Central memory CD4-positive, alpha-beta T cell (primary cell): ENCODE measurements at places on chromosomes 4 and X.

DNA sequence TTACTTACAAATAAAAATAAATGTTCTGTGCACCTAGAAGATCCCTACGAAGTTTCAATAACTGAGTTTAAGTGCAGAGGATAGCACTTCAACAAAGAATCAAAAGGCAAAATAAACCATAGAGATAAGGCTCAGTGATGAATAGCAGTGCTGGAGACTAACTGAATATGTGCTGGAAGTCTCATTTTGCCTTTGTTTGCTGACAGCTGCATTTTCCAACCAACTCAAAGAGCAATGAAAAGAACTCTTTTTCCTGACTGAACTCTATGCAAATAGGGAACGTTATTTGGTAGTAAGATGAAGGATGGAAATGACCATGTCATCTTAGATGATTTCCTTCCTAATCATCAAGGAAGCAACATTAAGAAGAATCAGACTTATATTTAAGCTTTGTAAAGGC lies 32.7 kb upstream of the ADH7 start:
- DNase-seq = no peak

- no peak for DNase-seq
Observed at GRCh38 chr4:90727938-90728337, 600.7 kb downstream of the CCSER1 start.

DNA sequence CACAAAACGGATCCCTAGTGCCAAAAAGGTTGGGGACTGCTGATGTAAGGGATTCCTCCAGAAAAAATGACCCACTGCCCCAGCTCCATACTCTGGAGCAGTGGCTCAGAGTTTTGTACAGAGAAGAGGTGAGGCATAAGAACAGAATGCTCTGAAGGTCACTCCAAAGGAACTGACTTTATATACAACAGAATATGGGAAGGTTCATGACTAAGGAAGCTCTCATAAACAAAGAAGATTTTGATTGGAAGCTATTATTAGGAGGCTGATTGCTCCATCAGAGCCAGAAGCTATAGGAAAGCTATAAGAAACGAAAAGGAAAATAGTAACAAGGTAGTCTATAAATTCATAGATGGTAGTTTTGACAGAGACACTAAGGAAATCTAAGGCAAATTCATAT lies 203.1 kb downstream of the SLC7A11 start:
- DNase-seq = no peak

DNA sequence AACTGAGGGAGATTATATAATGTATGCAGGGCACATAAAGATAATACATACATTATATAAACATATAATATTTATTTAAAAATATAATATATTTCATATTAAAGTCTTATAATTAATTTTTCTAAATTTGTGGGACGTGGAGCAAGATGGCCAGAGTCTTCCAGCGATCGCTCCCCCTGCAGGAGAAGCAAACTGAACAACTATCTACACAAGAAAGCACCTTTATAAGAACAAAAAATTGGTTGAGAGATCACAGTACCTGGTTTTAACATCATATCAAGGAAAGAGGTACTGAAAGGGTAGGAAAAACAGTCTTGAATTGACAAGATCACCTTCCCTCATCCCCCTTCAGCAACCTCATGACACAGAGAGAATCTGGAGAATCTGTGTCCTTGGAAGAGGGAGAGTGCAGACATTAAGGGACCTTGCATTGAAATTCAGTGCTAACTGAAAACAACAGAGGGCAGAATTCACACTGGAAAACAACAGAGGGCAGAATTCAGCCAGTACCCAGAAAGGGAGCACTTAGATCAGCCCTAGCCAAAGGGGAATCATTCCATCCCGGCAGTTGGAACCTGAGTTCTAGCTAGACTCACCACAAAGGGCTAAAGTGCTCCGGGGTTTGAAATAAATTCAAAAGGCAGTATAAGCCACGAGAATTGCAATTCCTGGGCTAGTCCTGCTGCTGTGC lies 262.5 kb upstream of the NDST3 start:
- no peak for DNase-seq

DNA sequence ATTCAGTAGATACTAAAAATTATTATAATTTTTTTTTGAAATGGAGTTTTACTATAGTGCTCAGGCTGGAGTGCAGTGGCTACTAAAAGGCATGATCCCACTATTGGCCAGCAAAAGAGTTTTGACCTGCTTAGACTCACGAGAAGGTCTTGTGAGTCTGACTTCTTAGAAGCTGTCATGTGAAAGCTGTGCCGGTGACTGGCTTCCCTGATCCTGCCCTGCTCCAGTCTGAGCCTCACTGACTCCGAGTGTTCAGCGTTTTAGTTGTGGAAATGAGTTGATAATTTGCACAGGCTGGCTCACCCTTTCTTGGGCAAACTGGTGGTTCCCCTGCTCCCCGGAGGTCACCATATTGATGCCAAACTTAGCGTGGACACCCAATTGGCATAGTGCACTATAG lies 16.4 kb upstream of the CXCL8 start:
- no peak for DNase-seq

GRCh38 chr4:26073886-26074560 lies 160.0 kb downstream of the SMIM20 start:
- no peak for DNase-seq

DNA sequence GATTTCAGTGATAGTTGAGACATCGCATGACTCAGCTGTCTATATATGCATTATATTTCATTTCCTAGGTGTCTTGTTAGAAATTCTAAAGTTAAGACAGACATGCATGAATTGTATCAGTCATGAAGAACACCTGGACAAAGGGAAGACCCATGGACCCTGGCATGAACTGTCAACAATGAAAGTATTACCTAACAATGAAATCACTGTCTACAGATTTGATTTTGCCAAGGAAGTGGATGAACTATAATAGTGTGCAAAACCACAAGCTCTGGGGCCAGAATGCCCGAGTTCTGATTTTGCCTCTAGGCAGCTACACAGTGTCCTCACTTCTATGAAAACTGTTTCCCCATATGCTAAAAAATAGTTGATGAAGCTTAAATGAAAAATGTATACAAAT lies 386.1 kb downstream of the NLGN4X start:
- DNase-seq = no peak

DNA sequence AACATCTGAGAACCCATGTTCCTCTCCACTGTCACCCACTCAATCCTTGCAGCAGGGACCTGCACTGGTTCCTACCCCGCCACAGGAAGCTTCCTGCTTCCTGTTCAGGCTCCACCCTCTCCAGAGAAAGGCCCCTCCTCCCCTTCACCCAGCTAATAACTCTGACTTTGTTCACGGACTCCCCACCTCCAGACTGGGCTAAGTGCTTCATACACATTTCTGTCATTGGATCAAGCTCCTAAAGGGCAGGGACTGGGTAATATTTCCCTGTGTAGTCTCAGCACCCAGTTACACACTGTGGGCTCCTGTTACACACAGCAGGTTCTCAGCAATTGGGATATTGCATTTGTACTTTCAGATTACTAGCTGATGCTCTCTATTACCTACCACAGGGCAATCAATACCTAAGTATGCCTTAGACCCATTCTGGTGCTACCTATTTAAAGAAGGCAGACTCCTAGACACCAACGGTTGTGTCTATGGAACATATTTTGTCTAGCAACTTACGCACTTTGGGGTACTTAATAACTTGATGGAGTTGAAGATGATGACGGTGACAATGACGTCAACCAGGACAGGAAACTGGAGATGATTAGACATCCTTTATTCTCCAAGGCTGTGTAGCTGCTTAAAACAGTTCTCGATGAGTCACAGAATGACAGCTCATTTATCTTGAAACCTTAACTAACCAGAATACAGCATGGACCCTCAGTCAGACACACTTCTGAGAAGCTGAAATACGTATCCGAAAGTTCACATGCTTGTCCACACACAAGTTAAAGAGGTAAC lies 58.1 kb downstream of the MAML3 start:
- peak; percentile 77 for DNase-seq

GRCh38 chrX:38870361-38870895 lies 69.2 kb downstream of the MID1IP1 start:
- DNase-seq = no peak

DNA sequence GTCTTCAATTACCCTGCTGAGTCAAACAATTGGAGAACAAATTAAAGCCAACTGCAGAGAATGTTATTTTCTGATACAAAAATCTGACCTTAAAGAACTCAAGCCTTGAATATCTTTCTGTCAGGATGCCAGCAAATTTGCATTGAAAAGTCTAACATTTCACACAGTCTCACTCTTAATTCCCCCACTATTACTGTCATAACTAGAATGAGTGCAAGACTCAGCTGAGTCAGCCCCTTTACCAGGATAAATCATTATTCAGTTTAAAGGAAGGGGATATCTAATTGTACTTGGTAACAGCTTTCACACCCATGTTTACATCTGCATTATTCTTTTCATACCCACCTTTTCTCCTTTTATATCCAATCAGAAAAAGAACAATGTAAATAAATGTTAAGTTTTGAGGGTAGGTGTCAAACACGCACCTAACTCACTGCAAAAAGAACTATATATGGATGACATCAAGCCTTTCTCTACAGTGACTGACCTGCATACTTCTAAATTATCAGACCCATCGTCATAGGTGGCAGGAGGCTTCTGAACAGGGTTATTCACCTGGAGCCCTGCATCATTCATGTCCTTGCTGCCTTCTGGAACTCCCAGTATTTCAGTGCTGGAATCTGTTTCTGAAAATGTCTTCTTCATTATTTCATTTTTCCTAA lies 117.4 kb downstream of the TMA16 start:
- no peak for DNase-seq

DNA sequence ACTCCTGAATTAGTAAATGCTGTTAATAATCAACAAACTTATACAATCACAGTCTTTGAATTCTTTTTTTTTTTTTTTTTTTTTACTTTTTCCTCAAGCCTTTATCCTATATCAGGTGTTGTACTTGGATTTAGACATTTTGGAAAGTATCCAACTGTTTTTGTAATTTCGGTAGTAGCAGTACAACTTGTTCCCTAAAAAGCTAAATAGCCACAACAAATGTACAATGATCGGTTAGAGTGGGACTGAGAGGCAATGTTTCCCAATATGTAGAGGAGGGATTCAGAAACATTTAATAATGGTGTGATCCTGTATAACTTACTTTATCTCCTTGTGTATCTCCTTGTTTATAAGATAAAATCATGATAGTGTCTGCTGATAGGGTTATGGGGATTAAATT lies 343.1 kb downstream of the GRID2 start:
- DNase-seq = no peak

DNA sequence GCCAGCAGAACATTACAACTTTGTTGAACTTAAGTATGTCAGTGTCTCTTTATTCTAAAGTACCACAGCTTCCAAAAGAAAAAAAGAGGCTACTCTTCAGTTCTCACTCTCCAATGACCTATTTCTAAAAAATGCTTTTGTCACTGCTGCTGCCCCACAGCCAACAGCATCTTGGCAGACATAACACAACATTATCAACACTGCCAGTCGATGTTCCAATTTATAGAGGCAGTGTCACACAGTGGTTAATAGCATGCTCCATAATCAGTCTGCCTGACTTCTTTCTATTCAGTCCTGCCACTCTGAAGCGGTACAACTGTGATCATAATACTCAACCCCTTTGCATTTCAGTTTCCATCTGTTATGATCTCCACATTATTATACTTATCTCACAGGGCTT lies 69.2 kb downstream of the PLS3 start:
- no peak for DNase-seq

DNA sequence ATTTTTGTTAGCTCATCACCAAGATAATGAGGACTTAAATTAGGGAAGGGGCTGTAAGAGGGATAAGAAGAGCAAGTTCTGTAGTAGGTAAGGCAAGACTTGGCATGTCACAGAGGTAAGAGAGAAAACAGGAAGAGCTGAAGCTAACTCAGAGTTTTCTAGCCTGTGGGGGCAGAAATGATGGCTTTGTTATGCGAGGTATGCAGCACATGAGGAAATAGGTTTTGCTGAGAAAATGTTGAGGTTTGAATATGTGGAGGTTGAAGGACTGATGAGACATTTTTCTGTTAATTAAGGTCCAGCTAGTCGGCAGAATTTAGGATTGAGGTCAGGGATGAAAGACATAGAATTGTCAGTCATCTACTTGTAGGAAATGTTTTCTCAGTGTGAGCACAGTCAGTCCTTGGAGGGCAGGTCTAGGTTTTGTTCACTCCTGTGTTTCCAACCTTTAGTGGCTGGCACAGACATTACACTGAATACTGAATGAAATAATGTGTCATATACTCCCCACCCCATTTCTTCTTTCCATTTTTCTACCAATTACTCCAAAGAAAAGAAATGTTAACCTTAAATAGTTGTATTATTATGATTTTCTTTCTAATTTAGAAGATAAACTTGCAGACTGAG lies 154.0 kb upstream of the AADAT start:
- no peak for DNase-seq

GRCh38 chr4:19425146-19425545 lies 826.6 kb upstream of the SLIT2 start:
- DNase-seq = no peak

GRCh38 chr4:61473306-61473705 lies 273.2 kb downstream of the ADGRL3 start:
- DNase-seq = no peak

DNA sequence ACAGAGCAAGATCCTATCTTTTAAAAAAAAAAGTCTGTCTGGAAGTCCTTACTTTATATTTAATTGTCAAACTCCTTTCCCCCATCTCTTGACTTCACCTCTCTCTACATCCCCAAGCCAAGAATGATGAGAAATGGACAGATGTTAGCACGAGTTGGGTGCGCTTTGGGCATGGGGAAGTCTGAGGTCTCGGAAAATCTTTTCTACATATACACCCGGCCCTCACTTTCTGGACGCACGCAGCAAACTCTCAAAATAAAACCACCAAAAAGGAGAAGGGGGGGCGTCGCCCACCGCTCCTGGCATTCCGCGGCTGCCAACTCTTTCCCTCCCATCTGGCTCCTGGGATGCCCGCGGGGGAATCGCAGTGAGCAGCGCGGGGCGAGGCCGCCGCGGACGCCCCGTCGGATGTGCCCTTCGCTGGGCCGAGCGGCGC lies 756 bp downstream of the IGFBP7 start:
- DNase-seq = no peak

- no peak for DNase-seq
Observed at GRCh38 chr4:24179201-24179840, 289.5 kb upstream of the PPARGC1A start.

GRCh38 chr4:182042945-182043344 lies 200.3 kb upstream of the TENM3 start:
- DNase-seq = no peak

GRCh38 chr4:27947302-27947701 lies 1086.7 kb downstream of the STIM2 start:
- DNase-seq = no peak

- no peak for DNase-seq
Observed at GRCh38 chr4:142707401-142707800, 138.7 kb downstream of the INPP4B start.

GRCh38 chr4:6715704-6716017 lies 313 bp upstream of the BLOC1S4 start:
- no peak for DNase-seq

DNA sequence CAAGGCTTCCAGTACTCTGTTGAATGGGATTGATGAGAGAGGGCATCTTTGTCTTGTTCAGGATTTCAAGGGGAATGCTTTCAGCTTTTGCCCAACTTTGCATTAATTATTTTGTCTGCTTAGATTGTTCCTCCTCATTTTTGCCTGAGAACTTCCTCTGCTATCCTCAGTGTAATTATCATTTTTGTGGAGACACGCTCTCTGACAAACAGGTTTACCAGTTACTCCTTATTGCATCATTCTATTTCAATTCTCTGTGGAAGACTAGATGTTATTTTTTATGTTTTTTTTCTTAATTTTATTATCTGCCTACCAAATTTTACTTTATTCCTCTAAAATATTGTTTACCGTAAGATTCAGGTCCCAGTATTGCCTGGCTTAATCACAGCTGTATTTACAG lies 349.2 kb downstream of the ADGRL3 start:
- no peak for DNase-seq

- DNase-seq = no peak
Observed at GRCh38 chrX:2691543-2692220, 587 bp downstream of the CD99 start.

- DNase-seq = no peak
Observed at GRCh38 chr4:37549041-37549440, 137.1 kb downstream of the RELL1 start.
